ENCODE measurements at places on chromosomes 11 and 22. TPM values are rescaled to one million over a fixed set of nuclear protein-coding genes. Genes with fewer than 3 reads are reported as not detected.

USP2 gene
- polyA plus RNA-seq: 168 TPM

CCDC73 gene
- polyA plus RNA-seq: 1.0 TPM

DPAGT1 gene
- 24.6 TPM for polyA plus RNA-seq

OR5W2 gene
- polyA plus RNA-seq: not detected

NLRX1 gene
- polyA plus RNA-seq: 9.4 TPM

B3GAT1 gene
- polyA plus RNA-seq: 2.7 TPM

RIMBP3B gene
- 32.9 TPM for polyA plus RNA-seq

DNA sequence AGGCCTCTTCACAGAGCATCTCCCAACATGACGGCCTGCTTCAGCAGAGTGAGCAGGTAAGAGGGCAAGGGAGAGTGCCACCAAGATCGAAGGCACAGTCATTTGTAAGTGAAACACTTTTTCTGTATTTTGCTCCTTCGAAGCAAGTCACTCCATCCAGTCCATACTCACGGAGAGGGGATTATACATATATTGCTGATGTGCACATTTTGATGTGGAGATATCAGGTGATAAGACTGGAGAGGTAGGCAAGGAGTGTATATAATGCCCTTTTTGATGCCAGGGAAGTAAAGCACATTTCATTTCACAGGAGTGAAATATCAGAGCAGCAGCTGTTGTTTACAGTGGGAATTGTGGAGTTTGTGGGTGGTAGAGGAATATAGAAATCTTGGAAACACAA, 11.2 kb downstream of the PTS start:
- DNase-seq: no peak

DNA sequence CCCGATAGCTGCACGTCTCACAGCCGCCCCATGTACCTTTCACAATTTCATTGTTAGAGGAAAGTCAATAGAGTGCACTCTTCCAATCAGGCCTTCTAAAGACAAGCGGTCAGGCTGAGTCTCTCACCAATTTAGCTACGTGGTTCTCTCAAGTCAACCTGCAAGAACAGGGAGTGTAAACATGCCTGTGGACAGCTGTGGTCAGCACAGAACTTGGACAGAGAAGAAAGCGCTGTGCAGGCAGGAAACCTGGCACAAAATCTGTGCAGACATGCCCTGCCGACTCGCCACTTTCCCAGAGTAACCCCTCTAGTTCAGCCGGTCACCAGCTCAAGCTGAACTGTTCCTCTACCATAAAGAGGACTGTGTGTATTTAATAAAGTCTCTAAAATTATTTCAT, 39.5 kb downstream of the CHKA start:
- no peak for DNase-seq

- DNase-seq: no peak
Measured at GRCh38 chr11:17233101-17233500, 25.3 kb upstream of the PIK3C2A start.

DNA sequence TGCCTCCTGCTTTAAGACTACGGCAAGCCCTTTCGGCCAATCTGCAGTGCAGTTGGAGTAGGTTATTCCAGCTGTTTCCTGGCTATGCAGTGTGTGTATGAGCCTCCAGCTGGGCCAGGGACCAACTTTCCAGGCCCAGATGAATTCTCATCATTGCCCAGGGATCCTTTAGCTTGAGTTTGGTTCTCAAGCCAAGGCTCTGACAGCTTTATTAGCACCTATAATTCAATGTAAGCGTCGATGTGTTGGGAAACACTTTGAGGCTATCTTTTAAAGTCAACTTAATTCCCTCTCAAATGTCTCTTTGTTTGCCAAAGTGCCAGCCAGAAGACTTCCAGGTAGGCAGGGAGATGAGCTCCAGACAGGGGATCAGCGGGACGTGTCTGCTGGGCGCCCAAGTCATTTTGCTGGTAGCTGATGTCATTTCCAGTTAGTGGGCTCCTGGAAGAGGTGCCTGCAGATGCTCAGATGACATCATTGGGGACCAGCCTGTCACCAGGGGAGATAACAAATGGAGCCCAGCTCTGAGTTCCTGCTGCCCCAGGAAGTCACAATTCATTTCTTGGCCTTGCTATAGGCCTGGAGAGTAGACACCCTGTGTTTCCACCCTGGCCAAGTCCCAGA, 520.4 kb downstream of the SOX6 start:
- DNase-seq: no peak

DNA sequence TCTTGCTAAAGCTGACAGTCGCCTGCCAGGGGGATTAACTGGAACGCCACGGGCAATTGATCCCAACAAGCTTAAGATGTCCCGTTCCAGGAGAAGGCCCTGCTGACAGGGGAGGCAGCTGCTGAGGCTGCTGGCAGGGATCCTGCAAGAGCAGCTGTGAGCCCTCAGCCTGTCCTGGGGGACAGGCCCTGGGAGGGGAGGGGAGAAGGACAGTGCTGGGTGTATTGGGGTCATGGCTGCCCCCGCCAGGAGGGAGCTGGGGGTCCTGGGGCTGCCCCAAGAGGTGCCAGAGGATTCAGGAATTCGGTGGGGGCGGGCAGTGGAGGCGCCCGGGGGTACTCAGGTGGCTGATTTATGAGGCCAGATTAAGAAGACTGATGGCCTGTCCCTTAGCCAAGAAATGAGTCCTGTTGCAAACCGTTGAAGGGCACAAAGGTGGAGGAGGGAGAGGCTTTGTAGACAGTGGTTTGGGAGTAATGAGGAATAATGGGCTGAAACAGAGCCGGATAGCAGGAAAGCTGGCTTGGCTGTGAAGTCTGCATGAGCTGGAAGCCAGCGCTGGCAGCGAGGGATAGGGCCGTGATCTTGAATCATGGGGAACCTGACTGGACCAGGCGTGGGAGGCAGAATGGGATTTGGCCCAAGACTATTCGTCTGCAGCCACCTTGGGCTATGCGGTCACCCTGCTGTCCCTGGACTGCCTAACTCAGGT, 133.5 kb downstream of the CACNA1I start:
- DNase-seq: peak; percentile 44

Data from testis (tissue), 5 donors.